NCI-H1105 (cell line): ENCODE measurements at places on chromosomes 5 and 9.
A peak's percentile ranks its signal among the peaks of the same experiment; 100 is the strongest.

DNA sequence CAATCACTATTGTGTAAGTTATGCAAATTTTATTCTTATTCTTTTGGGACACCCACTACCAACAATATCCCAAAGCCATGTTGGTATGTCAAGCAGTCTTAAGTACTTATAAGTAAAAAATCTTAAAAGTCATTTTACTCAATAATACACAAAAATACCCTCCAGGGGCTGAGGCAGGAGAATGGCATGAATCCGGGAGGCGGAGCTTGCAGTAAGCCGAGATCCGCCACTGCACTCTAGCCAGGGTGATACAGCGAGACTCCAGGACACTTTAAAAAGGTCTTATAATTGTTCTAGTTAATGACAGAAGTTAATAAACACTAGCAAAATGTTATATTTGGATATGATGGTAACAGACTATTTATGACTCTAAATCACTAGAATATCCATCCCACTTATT, 16.8 kb downstream of the CLINT1 start:
- DNase-seq = no peak

- no peak for DNase-seq
These were observed 8.0 kb downstream of the SIL1 start for GRCh38 chr5:139190125-139190524.

GRCh38 chr5:168401226-168401625, 85.0 kb upstream of the RARS1 start:
- DNase-seq = no peak

DNA sequence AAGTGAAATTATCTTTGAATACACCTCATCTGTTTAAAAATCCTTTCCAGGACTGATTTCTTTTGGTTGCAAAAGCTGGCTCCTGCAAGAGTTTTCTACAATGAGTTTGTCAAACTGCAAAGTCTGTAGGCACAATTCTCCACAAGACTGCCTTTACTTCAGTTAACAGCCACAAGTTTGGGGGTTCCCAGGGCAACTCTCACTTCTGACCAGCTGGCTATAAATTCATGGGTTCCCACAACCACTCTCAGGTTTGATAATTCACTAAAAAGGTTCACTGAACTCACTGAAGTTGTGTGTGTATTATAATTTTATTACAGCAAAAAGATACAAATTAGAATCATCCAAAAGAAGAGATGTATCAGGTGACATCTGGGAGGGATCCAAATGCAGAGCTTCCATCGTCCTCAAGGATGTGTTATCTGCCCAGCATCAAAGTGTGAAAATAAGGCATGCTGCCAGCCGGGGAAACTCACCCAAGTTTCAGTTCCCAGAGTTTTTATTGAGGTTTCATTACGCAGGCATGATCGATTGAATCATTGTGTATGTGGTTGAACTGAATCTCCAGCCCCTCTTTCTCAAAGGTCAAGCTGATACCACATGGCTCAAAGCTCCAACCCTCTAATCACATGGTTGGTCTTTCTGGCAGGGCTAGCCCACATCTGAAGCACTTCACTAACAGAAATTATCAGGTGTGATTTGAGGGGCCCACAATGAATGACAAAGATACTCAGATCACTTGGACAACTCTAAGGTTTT, 19.0 kb upstream of the PSIP1 start:
- no peak for DNase-seq

DNA sequence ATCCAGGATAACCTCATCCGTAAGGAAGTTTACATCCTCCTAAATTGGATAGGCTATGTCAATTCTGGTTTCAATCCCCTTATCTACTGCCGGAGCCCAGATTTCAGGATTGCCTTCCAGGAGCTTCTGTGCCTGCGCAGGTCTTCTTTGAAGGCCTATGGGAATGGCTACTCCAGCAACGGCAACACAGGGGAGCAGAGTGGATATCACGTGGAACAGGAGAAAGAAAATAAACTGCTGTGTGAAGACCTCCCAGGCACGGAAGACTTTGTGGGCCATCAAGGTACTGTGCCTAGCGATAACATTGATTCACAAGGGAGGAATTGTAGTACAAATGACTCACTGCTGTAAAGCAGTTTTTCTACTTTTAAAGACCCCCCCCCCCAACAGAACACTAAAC, 1.3 kb downstream of the ADRB2 start:
- no peak for DNase-seq

DNA sequence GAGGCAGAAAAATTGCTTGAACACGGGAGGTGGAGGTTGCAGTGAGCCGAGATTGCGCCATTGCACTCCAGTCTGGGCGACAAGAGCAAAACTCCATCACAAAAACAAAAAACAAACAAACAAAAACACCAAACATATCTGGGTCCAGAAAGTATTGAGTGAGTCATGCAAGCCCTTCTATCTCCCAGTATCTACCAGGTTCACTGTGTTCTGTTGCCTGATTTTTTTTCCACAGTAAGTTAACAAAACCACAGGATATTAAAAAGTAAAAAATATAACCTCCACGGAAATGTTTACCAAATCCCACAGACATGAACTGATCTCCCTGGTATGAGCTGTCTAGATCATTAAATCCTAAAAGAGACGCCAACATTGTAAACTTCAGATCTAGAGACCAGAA, 94.4 kb downstream of the ANKH start:
- DNase-seq = no peak

DNA sequence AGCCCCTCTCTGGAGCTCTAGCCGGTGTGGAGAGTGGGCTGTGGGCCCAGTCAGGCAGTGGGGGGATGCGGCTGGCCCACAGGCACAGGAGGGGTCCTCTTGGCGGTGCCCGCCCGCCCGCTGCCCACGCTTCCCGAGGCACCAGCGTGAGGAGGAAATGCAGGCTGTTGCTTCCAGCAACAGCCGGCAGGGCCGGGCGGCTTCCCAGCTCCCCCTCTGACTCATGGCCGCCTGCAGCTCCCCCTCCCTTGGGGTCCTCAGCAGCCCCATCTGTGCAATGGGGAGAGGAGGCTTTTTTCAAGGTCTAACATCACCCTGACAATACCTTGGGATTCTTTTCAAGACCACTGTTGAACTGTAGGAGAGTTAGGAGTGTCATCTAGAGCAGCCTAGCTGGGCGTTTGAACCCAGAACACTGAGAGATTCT, 10.4 kb downstream of the CXXC5 start:
- no peak for DNase-seq

DNA sequence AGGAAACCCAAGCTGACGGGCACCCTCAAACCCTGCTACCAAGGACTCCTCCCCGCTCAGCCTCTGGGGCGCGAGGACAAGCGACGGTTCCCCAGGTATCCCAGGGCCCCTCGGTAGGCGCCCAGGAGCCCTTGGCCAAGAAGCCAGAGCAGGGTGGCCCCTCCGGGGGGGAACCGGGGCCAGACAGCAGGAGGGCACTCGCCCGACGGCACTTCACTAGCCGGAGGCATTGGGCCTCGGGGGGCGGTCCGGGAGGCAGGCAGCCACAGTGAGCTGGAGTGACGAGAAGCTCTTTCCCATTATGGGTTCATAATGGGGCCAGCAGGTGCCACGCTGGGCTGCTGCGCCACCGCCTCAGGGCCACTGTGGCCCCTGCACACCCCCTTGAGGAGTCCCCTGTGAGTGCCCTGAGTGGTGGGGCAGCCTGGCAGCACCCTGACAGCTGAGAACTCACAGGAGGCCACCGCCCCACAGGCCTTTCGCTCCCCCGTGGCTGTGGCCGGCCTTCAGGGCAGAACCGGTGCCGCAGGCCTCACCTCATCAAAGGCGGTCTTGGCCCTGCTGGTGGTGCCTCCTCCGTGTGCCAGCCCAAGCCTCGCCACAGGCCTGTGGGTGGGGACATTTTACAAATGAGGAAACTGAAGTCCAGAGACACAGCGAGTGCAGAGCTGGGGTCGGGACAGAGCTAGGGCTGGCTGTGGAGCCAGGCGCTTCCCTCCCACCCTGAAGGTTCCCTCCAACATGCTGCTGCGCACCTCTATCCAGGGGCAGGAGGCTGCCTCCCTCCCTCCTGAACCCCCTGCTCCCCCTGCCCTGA, 68.7 kb downstream of the PSMB7 start:
- DNase-seq = no peak

- no peak for DNase-seq
These were observed 28.2 kb upstream of the CPLX2 start for GRCh38 chr5:175842951-175843793.

GRCh38 chr5:158511454-158511853, 588.3 kb downstream of the EBF1 start:
- no peak for DNase-seq

- no peak for DNase-seq
These were observed 462.7 kb upstream of the CD180 start for GRCh38 chr5:67659288-67659687.

- DNase-seq = peak; percentile 61
These were observed at the start of gene CLINT1 for GRCh38 chr5:157858527-157859226. CLINT1 (minus strand) TSS chr5:157859145; CDS start chr5:157858970, 175 bp downstream.

DNA sequence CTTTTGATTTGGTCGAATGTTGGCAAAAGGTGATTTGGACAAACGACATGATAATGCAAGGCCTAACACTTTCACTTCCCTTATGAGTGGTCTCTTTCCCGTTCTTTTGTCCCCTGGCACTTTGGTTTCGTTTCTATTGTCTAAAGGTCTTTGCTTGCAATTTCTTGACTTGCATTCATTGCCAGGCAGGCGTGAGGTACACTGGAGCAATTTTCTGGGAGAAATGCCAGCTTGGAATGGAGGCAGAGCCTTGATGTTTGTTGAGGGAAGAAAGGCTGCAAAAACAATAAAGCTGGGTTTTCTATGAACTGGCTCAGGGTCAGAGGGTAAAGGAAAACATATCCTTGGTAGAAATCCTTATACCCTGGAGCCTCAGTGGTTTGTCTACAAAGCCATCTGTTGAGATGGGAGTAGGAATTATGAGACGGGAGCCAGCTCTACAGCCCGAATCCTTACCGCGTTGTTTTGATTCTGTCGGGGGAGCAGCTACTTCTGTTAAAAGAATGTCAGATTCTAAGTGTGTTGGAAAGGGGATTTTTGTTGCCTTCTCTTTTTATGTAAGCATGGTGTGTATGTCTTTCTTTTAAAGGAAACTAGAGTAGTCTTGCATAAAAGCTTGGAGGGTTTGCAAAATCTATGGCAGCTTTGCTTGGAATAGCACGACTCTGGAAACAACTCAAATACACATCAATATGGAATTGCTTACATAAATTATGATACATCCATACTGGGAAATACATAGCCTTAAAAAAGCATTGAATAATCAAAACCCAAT, 158.9 kb downstream of the RMI1 start:
- peak; percentile 73 for DNase-seq

- no peak for DNase-seq
These were observed 29.7 kb downstream of the CNTFR start for GRCh38 chr9:34559624-34560455.

DNA sequence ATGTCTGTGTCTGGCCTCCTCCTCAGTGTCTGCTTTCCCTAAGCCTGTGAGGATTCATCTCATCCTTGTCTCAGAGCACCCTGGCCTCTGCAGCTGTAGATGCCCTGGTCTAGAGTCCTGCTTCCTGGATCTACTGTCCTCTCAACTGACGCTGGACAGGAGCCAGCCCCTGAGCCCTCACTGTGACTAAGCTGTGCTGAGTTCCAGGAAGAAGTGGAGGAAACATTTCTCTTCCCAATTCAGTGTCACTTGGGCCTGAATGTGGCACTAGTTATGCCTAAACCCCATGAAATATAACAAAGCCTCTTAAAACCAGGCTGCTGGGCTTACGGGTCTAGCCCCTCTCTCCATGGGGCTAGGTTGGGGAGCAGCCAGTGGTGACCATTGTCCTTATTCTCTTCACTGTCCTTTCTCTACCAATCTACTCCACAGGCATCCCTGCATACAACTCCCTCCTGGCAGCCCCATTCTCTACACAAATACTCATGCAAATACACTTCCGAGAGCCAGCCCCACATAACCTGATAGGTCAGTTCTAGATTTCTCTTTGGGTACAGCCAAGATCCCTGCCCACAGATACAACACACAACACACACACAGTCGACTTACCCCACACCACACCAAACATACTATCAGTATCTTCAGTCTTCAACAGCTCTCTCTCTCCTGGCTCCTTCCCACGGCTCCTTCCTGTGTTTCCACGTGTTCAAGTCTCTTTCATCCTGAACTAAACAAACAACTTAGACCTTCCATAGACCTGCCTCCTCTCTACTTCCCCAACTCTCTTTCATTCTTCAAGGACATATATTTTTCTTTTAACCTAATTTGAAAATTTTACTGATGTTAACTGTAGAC, 220.8 kb downstream of the SNX18 start:
- no peak for DNase-seq

GRCh38 chr9:131982671-131983239, 96.9 kb downstream of the MED27 start:
- no peak for DNase-seq

GRCh38 chr9:133519693-133520092, 5.1 kb downstream of the MYMK start:
- no peak for DNase-seq

DNA sequence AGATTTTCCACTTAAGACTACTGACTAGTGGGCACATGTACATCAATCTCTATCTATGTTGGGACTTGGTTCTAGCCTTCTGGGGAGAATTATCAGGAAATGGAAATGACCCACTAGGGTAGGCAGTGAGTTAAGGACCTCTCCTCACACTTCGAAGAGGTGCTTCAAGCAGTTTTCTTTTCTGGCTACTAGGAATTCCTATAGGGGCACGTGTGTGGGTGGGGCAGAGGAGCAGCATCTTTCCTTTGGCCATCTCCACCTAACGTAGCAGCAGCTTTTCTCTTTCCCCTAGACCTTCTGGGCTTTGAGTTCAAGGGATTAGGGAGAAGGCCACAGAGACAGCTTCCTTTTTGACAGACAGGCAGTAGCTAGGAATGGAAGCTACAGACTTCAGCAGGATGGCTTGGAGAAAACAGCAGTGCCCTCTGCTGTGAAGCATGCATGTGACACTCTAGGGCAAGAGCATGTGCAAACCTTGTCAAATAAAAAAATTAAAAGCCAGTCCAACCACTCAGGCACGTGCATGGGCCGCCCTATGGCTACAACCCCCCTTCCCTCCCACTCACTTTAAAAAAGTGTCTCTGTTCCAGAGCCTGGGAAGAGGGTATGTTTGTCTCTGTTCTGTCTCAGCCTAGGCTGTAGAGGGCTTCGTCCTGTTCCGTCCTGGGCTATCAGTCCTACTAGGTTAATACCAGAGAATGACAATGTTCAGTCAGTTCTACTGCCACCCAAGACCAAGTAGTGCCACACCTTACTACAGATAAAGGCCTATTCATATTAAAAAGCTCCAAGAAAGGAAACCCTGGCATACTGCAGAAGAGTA, 8.7 kb upstream of the GFRA3 start:
- no peak for DNase-seq

- no peak for DNase-seq
These were observed 4.3 kb downstream of the FYB1 start for GRCh38 chr5:39214912-39215709.
